HCT116 (cell line): ENCODE measurements at places on chromosomes 12 and 14. TPM values are rescaled to one million over a fixed set of nuclear protein-coding genes. Genes with fewer than 3 reads are reported as not detected.

The DIO3 gene
- 0.34 TPM for total RNA-seq

The MUCL1 gene
- total RNA-seq: not detected

The EDDM3A gene
- total RNA-seq: not detected

The ABCD2 gene
- total RNA-seq: not detected

DNA sequence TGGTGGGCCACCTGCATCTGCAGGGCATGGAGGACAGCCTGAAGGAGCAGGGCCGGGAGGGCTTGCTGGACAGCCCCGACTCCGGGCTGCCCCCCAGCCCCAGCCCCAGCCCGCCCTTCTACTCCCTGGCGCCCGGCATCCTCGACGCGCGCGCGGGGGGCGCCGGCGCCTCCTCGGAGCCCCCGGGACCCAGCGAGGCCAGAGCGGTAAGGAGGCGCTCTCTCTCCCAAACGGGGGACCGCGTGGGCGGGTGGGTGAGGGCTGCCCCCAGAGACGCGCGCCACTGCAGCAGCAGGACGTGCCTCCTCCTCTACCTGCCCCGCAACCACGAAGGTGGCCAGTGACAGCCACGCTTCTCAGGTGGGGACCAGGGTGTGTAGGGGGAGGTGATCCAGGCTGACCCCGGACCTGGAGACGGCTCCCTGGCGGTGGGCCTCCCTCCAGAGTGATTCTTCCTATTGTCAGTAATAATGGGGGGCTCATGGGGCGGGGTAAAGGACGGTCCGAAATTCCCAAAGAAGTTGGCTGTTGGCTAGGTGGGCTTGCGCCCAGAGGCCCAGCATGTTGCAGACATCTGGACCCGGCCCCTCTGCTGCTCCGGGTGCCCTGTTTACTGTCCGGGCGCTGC, 652 bp downstream of the RFLNA start:
- H3K4me1 ChIP-seq: no peaks in the 10 kb centered on the region
- H3K36me3 ChIP-seq: no peaks in the 10 kb centered on the region
- DNase-seq: no peak
- H3K4me3 ChIP-seq: no peak overlapping the region

GRCh38 chr14:36512585-36513003, 7.4 kb downstream of the NKX2-1 start:
- H3K4me3 ChIP-seq: no peak overlapping the region
- H3K36me3 ChIP-seq: no peaks in the 10 kb centered on the region
- H3K27me3 ChIP-seq: peaks cover 19% of the 10 kb centered on the region

GRCh38 chr12:64531665-64532334, 78.5 kb upstream of the RASSF3 start:
- no peak for DNase-seq
- no peaks in the 10 kb centered on the region for H3K4me1 ChIP-seq
- no peak overlapping the region for H3K4me3 ChIP-seq
- no peaks in the 10 kb centered on the region for H3K27me3 ChIP-seq

GRCh38 chr12:123948796-123949769, 23.5 kb downstream of the CCDC92 start:
- no peaks in the 10 kb centered on the region for H3K36me3 ChIP-seq
- no peak for DNase-seq
- no peaks in the 10 kb centered on the region for H3K27me3 ChIP-seq

- no peak overlapping the region for H3K4me3 ChIP-seq
- no peaks in the 10 kb centered on the region; the same call in 1 of the 2 replicates for H3K4me1 ChIP-seq
- H3K27ac ChIP-seq: no peak overlapping the region
- H3K36me3 ChIP-seq: no peaks in the 10 kb centered on the region
Observed at GRCh38 chr12:52805000-52805399, 8.9 kb downstream of the KRT4 start.

DNA sequence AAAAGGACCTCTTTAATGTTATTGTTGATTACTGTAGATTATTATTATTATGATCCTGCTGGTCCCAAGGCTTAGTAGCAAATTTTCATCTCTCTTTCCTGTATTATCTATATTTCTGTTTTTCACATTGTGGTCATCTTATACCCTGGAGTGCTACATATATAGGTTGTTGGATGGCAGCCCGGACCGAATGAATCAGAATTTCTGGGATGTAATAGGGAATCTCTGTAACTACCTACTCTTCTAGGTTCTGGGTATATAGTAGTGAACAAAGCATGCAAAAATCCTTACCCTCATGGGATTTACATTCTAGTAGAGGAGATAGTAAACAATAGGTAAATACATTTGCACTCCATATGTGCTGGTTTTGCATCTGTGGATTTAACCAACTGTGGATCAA, 31.4 kb downstream of the NUBPL start:
- no peaks in the 10 kb centered on the region for H3K27me3 ChIP-seq
- no peak for DNase-seq
- no peaks in the 10 kb centered on the region for H3K36me3 ChIP-seq
- no peak overlapping the region for H3K4me3 ChIP-seq

GRCh38 chr14:24542346-24542936, 33.6 kb downstream of the CTSG start:
- no peaks in the 10 kb centered on the region for H3K4me1 ChIP-seq
- H3K27me3 ChIP-seq: no peaks in the 10 kb centered on the region
- H3K27ac ChIP-seq: no peak overlapping the region
- no peak for DNase-seq
- no peak overlapping the region for H3K4me3 ChIP-seq

DNA sequence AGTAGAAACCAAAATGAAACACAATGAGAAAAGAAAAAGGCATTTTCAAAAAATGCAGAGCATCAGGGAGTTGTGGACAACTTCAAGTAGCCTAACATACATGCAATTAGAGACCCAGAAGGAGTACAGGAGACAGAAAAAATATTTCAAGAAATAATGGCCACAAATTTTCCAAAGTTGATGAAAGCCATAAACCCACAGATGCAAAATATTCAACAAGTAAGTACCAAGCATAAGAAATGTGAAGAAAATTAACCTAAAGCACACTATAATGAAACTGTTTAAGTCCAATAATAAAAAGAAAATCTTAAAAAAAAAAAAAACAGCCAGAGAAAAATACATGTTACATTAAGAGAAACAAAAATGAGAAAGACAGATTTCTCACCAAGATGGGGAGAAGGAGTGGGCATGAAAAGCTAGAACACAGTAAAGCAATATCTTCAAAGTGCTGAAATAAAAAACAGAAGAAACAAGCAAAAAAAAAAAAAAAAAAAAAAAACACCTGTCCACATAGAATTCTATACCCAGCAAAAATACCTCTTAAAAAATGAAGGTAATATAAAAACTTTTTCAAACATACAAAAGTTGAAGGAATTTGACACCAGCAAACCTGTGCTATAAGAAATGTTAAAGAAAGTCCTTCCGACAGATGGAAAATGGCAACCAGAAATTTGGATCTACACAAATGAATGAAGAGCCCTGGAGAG, 77.1 kb downstream of the PRKAB1 start:
- H3K36me3 ChIP-seq: peaks cover 12% of the 10 kb centered on the region
- H3K27ac ChIP-seq: no peak overlapping the region
- H3K4me1 ChIP-seq: no peaks in the 10 kb centered on the region
- H3K27me3 ChIP-seq: no peaks in the 10 kb centered on the region

GRCh38 chr14:96090441-96091148, 51.4 kb downstream of the C14orf132 start:
- no peaks in the 10 kb centered on the region; the same call in 1 of the 2 replicates for H3K36me3 ChIP-seq
- peaks cover 16% of the 10 kb centered on the region for H3K4me1 ChIP-seq
- no peaks in the 10 kb centered on the region for H3K27me3 ChIP-seq
- H3K27ac ChIP-seq: no peak overlapping the region
- no peak overlapping the region for H3K4me3 ChIP-seq
- no peak for DNase-seq

DNA sequence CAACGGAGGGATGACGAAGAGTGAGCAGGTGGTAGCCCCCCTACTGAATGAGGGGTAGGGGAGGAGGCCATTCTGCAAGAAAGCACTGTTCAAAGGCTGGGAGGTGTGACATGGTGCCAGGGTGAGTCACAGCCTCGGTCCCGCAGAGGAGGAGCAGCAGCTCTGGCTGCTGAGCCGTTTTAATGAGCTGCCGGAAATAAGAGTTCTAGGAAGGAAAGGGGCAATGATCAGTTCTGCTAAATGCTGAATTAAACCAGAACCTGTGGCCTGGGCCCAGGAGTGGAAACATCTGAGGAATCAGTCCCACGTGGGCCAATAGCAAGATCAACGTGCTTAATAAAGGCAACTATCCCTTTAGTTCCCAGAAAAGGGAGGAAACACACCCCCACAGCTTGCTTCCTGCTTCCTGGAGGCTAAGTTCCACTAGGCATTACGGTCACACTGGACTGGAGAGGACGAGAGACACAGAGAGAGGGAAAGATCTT, 3.6 kb downstream of the ABCD4 start:
- peak overlapping the region; percentile 15 for H3K4me3 ChIP-seq
- DNase-seq: peak; percentile 22
- no peaks in the 10 kb centered on the region for H3K27me3 ChIP-seq
- H3K27ac ChIP-seq: peak overlapping the region; percentile 58

GRCh38 chr12:42469355-42470175, 120.0 kb downstream of the PRICKLE1 start:
- H3K4me3 ChIP-seq: no peak overlapping the region
- H3K27ac ChIP-seq: no peak overlapping the region
- peaks cover 18% of the 10 kb centered on the region for H3K4me1 ChIP-seq
- H3K27me3 ChIP-seq: no peaks in the 10 kb centered on the region
- DNase-seq: no peak
